ENCODE measurements at places on chromosomes 12 and 14.

DNA sequence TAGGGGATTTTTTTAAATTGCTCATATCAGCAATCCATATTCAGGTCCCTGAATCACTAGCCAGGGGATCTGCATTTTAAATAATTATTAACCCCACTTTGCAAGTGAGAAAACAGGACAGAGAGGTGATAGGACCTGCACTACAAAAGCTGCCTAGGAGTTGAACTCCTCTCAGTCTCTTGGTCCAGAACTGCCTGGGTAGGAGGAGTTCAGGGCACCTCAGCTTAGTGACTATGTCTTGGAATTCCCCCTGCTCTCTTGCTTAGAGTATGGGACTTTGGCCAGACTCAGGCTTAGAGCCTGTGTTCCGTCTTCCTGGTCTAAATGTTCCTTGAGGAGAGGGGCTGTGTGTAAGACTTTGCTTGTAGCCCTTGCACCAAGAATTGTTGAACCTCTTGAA is 68.2 kb upstream of the WSCD2 start:
- H3K4me1 ChIP-seq: no peaks in the 10 kb centered on the region
- H3K27me3 ChIP-seq: no peaks in the 10 kb centered on the region
- H3K36me3 ChIP-seq: no peaks in the 10 kb centered on the region
- H3K4me3 ChIP-seq: no peak overlapping the region

DNA sequence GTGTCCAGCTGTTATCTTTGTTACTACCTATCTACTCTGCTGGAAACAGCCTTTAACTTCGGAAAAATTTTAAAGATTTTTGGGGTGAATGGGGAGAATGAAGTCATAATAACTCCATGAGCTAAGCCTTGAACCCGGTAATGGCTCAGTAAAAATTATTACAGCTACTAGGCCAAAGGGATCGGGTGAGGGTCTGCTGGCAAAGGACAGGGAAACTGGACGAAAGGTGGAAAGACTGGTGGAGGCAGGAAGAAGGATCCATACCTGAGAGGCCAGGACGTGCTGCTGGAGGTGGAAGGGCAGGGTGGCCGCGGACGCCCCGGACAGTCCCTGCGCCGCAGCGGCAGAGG is 10.1 kb downstream of the TBX3 start:
- H3K36me3 ChIP-seq: no peaks in the 10 kb centered on the region
- DNase-seq: no peak
- peak overlapping the region; percentile 90 for H3K4me3 ChIP-seq
- H3K27me3 ChIP-seq: no peaks in the 10 kb centered on the region
- peak overlapping the region; percentile 99 for H3K27ac ChIP-seq

DNA sequence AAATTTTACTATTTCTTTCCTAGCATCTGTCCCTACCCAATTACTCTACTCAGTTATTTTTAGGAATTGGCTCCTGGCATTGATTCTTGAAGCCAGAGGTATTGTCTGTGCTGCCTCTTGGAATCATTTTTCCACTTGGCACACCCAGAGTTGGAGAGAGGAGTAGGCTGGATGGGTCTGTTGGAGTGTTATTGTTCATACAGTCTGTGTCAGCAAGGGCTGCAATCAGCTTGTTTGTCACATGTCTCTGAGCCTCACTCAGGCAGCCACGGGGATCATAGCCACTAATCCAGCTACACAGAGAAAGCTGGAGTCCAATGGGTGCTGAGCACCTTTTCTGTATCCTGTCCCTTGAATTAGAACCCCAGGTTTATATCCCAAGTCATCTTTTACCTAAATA is 176.0 kb upstream of the DYRK2 start:
- no peak for DNase-seq
- H3K4me1 ChIP-seq: peaks cover 6% of the 10 kb centered on the region
- H3K36me3 ChIP-seq: no peaks in the 10 kb centered on the region
- H3K27me3 ChIP-seq: no peaks in the 10 kb centered on the region
- no peak overlapping the region for H3K27ac ChIP-seq

- no peak overlapping the region for H3K4me3 ChIP-seq
- H3K27me3 ChIP-seq: no peaks in the 10 kb centered on the region
- no peak overlapping the region for H3K27ac ChIP-seq
Observed at GRCh38 chr12:30687265-30687986, 8.2 kb downstream of the IPO8 start.

DNA sequence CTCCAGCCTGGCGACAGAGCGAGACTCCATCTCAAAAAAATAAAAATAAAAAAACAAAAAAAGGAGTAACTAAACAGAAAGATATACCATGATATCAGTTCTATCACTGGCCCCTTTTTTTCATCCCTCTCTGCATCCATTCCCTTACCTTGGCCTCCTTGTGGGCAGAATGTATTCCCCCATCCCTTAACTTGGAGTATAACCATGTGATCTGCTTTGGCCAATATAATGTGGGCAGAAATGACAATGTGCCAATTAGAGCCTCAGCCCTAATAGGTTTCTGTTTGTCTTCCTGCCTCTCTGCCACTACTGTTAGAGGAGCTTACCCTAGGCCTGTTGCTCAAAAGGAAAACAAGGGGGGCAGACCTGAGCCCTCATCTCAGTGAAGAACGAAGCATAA is 23.8 kb downstream of the GSC start:
- H3K27ac ChIP-seq: no peak overlapping the region
- no peaks in the 10 kb centered on the region for H3K36me3 ChIP-seq
- no peaks in the 10 kb centered on the region for H3K4me1 ChIP-seq
- no peak for DNase-seq

DNA sequence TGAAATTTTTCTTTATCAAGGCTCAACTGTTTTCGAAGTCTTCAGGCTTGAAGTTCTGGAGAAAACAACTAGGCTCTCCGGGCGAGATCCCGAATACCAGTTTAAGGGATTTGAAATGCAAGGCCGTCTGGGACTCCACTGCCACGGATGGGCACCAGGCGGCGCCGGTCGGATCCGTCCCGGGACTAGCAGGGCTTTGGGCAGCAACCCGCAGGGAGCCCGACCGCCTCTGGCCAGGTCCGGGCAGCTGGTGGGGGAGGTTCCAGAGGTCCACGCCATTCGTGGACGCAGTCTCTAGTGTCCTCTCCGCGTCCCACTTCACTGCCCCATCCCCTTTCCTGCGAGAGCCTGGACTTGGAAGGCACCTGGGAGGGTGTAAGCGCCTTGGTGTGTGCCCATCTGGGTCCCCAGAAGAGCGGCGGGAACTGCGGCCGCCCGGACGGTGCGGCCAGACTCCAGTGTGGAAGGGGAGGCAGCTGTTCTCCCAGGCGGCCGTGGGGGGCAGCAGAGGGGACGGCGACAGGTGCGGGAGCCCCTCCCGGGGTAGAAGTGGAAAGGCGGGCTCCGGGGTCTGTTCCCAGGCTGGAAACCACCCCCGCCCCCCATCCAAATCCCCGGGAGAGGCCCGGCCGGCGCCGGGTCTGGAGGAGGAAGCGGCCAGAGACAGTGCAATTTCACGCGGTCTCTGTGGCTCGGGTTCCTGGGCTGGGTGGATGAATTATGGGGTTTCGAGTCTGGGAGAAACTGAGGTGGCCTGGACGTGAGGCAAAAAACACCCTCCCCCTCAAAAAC is 838 bp upstream of the ERBB3 start:
- H3K27ac ChIP-seq: peak overlapping the region; percentile 87
- H3K4me1 ChIP-seq: peaks cover 8% of the 10 kb centered on the region
- DNase-seq: no peak

DNA sequence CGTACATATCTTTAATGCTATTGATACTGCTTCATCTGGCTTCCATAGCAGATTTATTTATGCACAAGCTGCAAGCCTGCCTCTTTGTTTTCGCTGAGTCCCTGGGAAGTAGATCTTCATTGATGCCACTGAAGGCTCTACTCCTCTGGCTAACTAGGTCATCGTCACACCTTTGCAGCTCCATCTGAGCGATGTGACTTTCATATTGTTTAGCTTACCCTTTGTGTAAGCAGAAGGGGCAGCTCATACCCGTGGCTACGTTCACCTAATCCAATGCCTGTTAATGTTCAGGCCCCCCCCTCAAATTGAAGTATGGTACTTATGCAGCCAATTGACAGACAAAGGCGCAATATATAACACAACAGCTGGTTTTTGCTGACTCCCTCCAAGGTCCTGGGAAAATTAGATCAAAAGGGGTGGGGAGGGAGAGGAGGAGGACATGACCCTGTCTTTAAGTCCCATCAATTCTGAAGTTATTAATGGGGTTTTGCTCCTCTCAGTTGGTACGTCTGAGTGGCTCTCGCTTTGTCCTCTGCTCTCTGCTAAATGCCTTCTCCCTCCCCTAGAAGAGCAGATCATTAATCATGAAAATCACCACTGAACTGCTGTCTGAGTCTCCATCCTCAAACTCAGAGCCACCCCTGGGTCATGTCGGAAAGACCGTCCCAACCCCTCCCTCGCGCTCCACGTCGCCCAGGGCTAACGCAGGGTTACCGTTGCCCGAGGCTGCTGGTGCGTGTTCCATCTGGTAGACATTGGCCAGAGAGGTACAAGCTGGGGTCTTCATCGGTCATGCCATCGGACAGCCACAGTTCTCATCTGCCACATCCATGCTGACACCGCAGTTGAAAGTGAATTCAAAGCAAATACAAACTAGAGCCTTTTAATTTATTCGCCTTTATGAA is 128.8 kb downstream of the ADGRD1 start:
- H3K27ac ChIP-seq: no peak overlapping the region
- no peaks in the 10 kb centered on the region for H3K27me3 ChIP-seq
- H3K36me3 ChIP-seq: no peaks in the 10 kb centered on the region
- H3K4me3 ChIP-seq: no peak overlapping the region
- no peaks in the 10 kb centered on the region for H3K4me1 ChIP-seq
- no peak for DNase-seq

GRCh38 chr12:102726686-102727085 is 190.4 kb downstream of the PAH start:
- H3K4me1 ChIP-seq: no peaks in the 10 kb centered on the region
- no peak for DNase-seq
- H3K36me3 ChIP-seq: no peaks in the 10 kb centered on the region
- H3K27me3 ChIP-seq: no peaks in the 10 kb centered on the region
- H3K27ac ChIP-seq: no peak overlapping the region

DNA sequence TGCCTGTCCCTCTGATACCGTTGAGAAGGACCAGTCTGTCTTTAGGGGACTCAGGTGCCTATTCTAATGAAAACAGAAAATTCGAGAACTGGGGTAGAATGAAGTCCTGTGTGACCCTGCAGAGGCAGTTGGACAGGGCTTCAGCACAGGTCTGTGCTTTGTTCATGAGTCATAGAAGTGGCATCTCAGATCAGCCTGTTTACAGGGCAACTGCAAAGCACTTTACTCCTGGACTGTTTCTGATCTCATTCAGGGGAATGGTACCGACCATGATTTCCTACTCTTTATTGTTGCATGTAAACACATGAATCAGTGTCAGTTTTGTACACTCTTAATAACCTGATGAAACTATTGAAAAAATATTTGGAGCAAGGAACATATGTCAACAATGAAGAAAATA is 1517.0 kb downstream of the AACS start:
- no peak for DNase-seq
- H3K36me3 ChIP-seq: no peaks in the 10 kb centered on the region
- H3K27me3 ChIP-seq: no peaks in the 10 kb centered on the region
- no peak overlapping the region for H3K27ac ChIP-seq

- H3K4me1 ChIP-seq: peaks cover 10% of the 10 kb centered on the region
- no peak overlapping the region for H3K27ac ChIP-seq
- no peaks in the 10 kb centered on the region for H3K36me3 ChIP-seq
- DNase-seq: no peak
Observed at GRCh38 chr12:46354802-46355199, 17.8 kb downstream of the SLC38A2 start.

- H3K27me3 ChIP-seq: no peaks in the 10 kb centered on the region
- peaks cover 80% of the 10 kb centered on the region for H3K36me3 ChIP-seq
- H3K4me3 ChIP-seq: no peak overlapping the region
- no peaks in the 10 kb centered on the region for H3K4me1 ChIP-seq
- no peak for DNase-seq
Observed at GRCh38 chr12:121331248-121331647, 21.0 kb downstream of the ANAPC5 start.

- DNase-seq: no peak
- H3K36me3 ChIP-seq: no peaks in the 10 kb centered on the region
- H3K27me3 ChIP-seq: peaks cover 9% of the 10 kb centered on the region
- no peaks in the 10 kb centered on the region for H3K4me1 ChIP-seq
Observed at GRCh38 chr12:111033281-111034082, 113.1 kb upstream of the MYL2 start.

DNA sequence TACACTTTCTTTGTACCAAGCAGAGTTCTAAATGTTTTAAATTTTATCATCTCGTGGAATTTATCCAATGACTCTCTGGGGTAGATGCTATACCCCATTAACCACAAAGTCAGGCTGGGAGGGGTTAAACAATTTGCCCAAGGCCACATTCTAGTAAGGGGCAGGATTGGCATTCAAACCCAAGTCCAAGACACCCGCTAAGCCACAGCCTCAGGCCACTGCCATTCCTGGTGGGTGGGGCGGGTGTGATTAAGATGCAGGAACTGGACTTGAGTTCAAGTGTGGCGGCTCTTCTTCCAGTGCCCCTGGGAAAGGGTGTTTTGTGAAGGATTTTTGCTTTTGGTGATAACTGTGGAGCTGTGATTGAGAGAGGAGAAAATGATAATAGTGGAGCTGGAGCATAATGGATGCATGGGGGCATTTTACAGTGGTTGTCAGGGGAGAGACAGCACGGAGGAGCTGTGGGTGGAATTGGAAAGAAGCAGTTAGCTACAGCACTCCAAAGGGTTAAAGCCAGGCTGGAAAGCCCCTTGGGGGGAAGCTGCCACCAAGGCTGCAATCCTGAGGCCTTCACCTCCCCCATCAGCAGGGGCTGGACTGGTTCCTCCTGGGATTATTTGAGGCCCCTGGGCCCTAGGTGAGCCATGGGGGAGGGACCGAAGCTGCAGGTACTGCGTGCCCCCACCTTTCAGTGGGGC is 1.0 kb upstream of the VRTN start:
- no peaks in the 10 kb centered on the region for H3K27me3 ChIP-seq
- no peaks in the 10 kb centered on the region for H3K36me3 ChIP-seq
- H3K27ac ChIP-seq: no peak overlapping the region
- no peak overlapping the region for H3K4me3 ChIP-seq
- no peaks in the 10 kb centered on the region for H3K4me1 ChIP-seq
- no peak for DNase-seq

DNA sequence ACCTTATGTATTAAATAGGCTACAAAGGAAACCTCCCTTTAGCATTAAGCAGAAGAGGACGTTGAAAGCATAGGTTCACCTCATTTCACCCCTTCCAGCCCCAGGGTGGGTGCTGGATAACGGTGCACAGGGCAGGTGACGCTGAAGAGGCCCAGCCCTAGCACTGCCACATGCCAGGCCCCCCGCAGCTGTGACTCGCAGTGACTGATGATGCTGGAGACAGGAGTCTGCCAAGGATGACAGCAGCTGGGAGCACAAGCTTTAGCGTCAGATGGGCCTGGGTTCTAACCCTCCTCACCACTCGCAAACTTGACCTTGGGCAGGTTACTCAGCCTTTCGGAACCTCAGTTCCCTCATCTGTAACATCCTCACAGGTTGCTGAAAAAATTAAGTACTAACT is 76.7 kb downstream of the TBK1 start:
- H3K4me3 ChIP-seq: no peak overlapping the region
- no peak overlapping the region for H3K27ac ChIP-seq
- DNase-seq: no peak
- H3K36me3 ChIP-seq: no peaks in the 10 kb centered on the region

Measured in vagina (tissue), 2 donors.